ENCODE measurements at places on chromosomes 6 and 20.

DNA sequence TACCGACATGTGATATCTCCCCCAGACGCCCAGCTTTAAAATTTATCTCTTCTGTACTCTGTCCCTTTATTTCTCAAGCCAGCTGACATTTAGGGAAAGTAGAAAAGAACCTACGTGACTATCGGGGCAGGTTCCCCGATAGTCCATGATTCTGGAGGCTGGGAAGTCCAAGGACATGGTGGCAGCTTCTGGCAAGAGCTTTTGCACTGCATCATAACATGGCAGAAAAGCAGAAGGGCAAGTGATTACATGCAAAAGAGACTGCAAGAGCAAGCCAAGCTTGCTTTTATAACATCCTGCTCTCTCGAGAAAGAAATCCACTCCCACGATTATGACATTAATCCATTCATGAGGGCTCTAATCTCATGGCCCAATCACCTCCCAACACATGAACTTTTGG lies 113.2 kb downstream of the CD164 start:
- no peak for DNase-seq

DNA sequence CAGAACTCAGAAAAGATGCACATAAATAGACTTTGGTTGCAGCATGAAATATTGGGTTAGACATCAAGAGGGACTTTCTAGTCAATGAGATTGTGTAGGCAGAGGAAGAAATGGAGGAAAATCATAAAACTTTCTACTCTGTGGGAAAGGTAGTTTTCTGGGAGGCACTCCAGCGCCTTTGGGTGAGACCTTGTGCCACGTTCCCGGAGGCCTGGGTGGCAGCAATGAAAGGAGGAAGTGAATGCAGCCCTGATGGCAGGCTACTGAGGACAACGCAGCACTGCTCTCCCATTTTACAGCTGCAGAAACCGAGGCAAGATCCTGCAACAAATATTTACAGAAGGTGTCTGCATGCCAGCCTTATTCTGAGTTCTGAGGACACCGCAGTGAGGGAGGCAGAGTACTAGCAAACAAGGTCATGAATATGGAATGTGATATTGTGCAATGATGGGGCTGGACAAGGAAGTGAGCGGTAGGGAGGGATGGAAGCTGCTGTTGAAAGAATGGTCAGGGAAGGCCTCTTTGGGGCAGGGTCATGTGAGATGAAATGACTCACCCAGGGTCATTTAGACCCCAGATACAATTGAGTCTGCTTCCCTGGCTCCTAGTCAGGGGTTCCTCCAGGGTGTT lies 159.1 kb downstream of the TFAP2C start:
- DNase-seq: peak; percentile 99

GRCh38 chr6:11144393-11144851 lies 32.9 kb upstream of the ERVFRD-1 start:
- peak; percentile 41 for DNase-seq

DNA sequence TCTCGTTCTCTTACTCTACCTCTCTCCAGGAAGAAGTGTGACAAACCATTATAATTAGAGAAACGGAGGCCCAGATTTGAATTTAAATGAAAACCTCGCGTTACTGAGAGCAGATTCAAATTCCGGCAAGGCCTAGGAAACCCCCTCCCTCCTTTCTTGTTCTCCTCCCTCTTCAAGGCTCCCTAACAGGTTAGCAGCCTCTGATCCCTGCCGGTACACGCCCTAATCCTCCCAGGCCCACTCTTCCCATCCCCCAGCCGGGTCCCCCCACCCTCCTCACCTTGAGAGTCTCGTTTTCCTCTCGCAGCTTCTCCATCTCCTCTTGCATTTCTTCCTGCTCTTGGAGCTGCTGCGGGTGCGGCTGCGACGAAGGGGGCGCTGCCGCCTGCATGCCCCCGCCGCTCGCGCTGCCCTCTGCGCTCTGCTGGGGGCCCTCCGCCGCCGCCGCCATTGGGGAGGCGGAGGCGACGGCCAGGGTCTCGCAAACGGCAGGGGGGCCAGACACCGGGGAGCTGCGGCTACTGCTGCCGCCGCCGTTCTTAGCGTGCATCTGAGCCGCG lies 3.8 kb downstream of the MTCL3 start:
- DNase-seq: no peak

DNA sequence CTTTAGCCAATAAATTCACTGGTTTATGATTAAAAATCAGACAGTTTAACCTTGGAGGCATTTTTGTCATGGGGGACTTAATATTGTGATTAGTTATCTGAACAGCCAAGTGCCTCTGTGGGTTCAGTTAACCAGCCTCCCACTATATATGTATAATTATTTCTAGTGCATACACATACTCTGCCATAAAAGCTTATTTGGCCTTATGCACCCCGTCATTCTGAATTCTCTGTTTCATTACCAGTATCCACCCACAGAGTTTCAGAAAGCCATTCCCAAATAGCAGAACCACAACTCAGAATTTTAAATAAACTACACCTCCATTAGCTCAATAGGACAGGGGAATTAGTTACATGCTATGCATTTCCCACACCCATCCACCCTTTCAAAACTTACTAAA lies 279.7 kb downstream of the ZFAND3 start:
- no peak for DNase-seq
